GM06990 (cell line): ENCODE measurements at places on chromosomes 6 and 20.

DNA sequence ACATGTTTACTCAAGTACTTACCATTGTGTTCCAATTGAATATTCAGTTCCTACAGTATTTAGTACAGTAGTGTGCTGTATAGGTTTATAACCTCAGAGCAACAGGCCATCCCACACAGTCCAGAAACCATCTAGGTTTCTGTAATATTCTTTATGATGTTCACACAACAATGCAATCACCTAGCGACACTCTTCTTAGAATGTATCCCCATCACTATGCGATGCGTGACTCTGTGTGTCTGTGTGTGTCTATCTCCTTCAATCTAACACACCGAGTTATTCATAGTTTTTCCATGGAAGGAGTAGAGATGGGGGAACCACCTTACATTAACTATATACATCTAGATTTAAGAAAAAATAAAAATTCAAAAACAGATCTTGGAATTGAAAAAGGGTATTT lies 161.7 kb downstream of the INSM1 start:
- no peak for DNase-seq

GRCh38 chr6:77326029-77326428 lies 137.3 kb downstream of the HTR1B start:
- no peak for DNase-seq

DNA sequence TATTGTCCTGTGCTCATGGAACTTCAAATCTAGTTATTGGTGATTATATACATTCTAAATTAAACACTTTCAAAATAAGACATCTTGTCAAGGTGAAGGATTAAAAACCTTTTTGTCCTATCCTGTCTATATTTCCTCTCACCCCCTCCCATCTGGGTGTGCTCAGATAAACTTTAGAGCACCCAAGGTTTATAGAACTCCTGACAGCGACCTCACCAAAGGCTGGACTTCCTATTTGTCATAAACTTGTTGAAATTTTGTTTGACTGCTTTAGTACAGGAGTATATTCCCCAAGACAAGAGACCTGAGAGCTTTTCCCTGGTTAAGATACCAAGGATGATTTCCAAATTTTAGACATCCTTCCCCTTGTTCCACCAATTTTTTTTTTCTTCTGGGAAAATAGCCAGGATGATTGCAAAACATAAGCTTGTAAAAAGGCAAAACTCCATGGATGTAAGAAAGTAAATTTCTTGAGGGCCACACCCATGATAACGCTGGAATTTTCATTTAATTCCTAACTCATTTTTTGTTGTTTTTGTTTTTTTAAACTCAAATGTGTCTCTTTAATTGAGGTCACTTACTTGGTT lies 33.0 kb downstream of the CARMIL1 start:
- no peak for DNase-seq

DNA sequence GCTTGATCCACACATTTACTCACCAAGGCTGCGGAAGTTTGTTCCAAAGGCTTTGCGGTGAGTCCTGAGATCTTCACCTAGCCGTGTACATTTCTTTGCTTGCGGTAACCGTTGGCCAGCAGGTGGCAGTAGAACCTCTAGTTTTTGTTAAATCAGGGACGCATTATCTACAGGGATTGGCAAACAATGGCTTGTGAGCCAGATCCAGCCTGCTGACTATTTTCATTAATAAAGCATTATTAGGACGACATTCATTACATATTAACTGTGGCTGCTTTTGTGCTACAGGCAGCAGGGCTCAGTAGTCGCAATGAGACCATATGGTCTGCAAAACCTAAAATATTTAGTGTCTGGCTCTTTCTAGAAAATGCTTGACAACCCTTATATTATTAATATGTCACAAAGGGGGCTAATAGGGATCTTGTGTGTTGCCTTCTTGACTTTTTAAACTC lies 174.1 kb downstream of the DOK5 start:
- DNase-seq, result peak; percentile 9

- no peak for DNase-seq
Observed at GRCh38 chr20:14062786-14063185, 67.5 kb downstream of the MACROD2 start.

DNA sequence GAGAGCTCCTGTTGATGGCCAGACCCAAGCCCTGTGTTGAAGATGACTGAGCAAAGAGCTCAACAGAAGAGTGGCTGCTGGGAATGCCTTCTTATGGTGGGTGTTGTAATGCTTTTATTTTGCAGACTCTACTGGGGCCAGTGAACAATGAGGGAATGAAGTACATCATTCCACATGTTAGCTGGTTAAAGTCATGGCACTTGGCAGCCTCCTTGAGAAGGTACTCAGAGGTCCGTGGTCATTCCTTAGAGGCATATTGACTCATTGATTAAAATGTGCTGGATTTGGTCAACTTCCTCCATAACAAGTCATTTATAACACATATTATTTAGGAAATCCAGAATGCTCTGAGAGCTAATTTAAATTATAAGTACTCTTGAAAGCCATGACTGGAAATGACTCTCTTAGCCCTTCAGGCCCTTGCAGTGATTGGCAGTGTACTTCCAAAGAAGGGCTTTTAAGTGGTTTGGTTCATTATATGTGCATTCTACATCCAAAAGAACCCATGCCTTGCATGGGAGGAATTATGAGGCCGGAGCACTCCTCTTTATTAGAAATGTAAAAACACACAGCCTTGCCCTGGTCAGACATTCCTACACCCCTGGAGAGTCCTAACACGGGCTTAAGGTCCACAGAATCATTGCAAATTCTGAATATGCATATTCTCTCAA lies 976.9 kb downstream of the KIF16B start:
- DNase-seq, result no peak

DNA sequence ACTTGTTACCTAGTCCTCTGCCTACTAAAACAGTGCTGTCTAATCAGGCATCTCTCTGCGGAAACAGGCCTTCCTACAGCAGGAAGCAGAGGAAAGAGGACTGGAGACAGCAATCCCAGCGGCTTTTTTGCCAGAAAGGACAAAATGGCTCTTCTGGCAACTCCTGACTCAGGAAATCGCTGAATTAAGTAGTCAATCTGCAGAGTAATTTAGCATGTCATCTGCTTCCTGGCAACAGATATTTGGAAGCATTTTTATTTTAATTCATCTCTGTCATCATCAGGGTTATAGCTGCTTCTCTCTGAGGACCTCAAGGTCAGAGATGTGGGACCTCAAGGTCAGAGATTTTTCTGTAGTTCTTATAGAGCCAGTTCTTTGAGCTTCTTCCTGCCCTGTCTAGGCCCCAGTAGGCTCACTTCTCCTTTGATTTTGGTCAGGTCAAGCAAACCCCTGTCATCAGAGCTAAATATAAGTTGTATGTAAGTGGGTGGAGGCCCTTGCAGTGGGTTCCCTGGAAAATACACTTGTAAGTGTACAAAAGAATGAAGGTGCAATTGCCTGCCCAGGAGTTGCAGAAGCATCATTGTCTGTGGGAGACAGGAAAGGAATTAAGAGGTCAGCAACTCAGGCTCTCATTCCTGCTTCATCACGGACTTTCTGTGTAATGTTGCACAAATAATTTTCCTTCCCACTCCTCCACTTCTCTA lies 229.4 kb downstream of the ALDH8A1 start:
- DNase-seq, result no peak

DNA sequence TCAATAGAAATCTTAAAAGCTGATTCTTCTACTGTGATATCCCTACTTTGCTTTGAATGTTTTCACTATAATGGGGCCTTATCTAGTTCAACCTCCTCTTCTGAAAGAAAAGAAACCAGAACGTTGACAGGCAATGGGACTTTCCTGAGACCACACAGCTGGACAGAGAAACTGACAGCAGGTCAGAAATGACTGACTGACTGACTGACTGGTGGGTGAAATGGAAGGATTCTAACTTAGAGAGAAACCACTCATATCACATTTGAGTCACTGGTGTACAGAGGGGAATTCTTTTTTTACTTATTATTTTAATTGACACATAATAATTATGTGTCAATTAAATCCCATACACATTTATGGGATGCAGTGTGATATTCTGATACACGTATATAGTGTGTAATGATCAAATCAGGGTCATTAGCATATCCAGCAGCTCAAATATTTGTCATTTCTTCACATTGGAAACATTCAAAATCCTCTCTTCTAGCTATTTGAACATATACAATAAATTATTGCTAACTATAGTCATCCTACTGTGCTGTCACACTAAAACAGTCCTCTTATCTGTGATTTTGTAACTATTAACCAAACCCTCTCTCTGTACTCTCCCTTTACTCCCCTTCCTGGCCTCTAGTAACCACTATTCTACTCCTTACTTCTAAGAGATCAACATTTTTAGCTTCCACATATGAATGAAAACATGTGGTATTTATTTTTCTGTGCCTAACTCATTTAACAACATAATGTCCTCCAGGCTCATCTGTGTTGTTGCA lies 64.8 kb upstream of the NRSN1 start:
- DNase-seq, result peak; percentile 36

DNA sequence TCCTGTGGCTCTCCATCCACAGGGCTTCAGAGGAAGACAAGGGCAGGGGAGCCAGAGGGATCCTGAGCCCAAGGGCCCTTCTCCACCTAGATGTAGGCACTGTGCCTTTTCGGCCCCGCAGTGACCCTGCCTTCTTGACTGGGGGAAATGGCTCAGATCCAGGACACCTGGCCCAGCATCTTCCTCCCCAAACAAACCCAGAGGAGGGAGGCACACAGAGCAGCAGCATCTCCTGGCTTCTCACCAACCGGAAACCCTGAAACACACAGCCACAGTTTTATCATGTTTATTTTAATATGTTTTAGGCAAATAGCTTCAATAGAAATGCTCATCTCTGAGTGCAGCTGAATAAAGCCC lies 84.5 kb upstream of the LRFN2 start:
- no peak for DNase-seq

GRCh38 chr6:5068153-5068751 lies 16.9 kb upstream of the PPP1R3G start:
- DNase-seq, result no peak

GRCh38 chr6:82257088-82257774 lies 9.7 kb upstream of the IBTK start:
- DNase-seq, result no peak

GRCh38 chr6:109296452-109296851 lies 85.8 kb downstream of the CD164 start:
- no peak for DNase-seq

DNA sequence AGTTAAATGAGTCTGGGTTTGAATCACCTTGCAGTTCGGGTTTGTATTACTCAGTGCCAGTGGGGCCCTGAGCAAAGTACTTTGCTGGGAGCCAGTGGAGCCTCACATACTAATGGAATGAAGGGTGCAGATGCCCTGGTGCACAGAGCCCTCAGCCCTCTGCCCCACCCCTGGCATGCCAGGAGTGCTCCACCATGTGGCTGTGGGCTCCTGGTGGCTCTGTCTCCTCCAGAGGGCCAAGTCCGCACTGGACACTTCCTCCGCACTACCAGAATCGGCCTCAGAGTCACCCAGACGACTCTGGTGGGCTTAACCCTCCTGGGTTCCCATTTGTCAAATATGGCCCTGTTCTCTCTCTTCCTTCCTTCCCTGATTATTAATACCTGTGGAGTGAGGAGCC lies 94.0 kb downstream of the STK35 start:
- DNase-seq, result no peak

GRCh38 chr6:44415449-44415848 lies 27.9 kb downstream of the CDC5L start:
- DNase-seq, result no peak

DNA sequence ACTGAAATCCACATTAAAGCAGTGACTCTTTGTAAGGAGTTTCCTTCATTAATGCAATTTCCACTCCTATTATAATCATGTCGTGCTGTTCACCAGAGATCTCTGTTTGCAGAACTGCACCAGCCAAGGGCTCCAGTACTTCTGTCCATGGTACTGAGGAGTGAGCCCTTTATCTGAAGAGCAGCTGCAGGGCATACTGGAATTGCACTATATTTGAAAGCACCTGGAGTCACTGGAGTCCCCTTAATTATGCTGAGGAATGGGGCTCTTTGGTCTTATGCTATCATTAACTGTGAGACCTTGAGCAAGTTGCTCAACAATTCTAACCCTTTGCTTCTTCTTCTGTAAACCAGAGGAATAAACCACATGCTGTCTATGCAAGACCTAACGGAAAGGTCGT lies 61.7 kb upstream of the NUP153 start:
- no peak for DNase-seq

GRCh38 chr6:125503181-125503580 lies 201.4 kb upstream of the HDDC2 start:
- DNase-seq, result no peak

DNA sequence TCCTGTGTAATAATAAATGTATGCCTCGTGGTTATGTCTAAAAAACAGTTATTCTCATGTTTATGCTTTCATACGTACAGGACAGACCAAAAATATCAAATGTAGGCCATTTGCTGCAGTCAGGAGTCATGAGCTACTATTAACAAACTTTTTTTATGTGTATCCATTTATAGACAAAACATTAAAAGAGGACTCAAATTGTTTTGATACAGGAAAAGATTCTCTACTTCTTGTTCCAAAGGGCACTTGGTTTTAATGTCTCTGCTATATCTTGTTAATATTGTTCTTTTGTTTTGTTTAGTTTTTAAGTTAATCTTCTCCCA lies 155.2 kb downstream of the ZDHHC14 start:
- DNase-seq, result no peak

GRCh38 chr6:77178821-77179220 lies 284.5 kb downstream of the HTR1B start:
- no peak for DNase-seq

DNA sequence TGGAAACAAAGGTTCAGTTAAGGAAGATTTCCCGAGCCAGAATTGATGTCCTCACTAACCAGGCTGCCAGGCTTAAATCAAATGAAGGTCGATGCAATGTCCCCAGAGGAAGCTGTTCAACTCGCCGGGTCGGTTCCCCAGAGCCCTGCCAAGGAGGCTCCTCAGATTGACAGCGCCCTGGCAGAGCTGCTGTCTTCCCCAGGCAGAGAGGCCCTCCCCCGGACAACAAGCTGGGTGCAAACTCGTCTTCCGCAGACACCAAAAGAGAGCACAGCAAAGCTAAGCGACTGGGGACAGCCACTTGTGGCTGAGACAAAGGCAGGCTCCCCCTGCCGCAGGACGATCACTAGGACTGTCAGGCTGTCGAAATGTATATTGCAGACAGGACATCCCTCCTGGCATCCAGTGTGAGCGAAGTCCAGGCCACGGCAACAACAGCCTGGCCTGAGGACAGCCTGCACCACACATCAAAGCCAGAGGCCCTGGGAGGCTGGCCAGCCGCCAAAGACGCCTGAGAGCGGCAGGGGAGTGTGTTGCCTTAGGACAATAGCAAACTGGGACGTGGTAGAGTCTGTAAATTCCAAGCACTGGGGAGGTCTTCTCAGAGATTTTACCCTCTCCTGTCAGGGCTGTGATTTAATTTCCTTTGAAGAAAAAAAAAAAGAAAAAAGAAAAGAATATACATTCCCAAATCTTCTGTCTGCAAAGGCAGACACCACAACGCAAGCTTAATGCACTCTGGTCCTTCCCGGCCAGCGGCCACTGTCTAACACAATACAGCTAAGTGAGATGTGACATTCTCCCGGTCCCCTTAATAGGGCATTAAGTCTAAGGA lies 99.1 kb downstream of the HIVEP2 start:
- peak; percentile 61 for DNase-seq

GRCh38 chr6:155517294-155517693 lies 61.7 kb upstream of the NOX3 start:
- DNase-seq, result no peak

- DNase-seq, result no peak
Observed at GRCh38 chr6:159450815-159451465, 242.1 kb downstream of the SOD2 start.
